ENCODE measurements at places on chromosomes 6 and 20.

DNA sequence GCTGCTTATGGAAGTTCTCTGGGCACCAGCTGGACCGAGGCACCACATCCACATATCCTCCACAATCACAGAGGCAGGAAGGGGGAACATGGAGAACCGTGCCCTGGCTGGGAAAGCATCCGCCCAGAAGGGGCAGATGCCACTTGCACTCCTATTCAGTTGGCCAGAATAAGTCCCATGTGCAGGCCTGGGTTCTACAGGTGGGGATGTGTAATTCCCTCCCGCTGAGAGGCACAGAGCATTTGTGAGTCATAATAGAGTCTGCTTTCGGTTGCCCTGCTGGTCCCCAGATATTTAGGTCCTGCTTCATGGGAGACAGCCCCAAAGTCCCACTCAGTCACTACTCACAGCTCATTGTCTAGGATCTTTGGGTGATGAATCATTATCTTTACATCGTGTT lies 104.0 kb downstream of the PHACTR3 start:
- DNase-seq, result no peak

- no peak for DNase-seq
These were observed 172.1 kb downstream of the MTFR2 start for GRCh38 chr6:136077834-136078576.

GRCh38 chr6:79710127-79710526 lies 79.0 kb downstream of the SH3BGRL2 start:
- DNase-seq, result no peak

DNA sequence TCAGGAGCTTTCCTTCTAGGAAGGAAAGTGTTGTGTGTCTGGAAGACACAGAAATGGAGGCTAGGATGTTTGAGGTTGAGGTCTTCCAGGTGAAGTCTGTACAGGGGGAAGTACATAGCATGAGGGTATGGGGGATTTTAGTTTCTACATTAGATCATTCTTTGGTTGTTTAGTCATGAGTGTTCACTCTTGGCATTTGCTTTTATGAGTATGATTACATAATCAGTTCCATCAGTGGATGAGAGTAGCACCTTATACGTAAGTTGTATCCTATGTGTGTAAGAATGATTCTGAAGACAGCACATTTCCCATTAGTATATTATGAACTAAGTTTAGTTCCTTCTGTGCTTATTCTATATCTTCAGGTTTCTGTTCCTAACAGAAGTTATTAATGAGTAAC lies 1.9 kb downstream of the CDYL start:
- DNase-seq, result no peak

GRCh38 chr6:107555449-107555848 lies 65.5 kb downstream of the SOBP start:
- DNase-seq, result peak; percentile 88

DNA sequence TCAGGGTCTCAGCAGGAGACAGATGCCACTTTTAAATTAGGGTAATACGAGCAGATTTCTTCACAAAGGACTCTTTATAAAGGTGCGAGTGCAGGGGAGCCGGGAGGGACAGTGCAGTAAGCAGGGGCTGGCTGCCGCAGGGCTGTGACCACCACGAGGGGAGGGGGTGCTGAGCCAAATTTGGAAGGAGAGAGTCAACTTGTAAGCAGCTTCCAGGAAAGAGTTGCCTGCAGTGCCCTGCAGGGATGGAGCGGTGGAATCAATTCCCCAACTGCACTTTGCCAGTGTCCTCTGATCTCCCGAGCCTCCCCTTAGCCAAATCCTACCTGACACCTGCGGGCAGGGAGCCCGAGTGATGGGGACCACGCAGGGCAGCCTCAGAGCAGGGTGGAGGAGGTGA lies 13.9 kb upstream of the CCDC167 start:
- no peak for DNase-seq

DNA sequence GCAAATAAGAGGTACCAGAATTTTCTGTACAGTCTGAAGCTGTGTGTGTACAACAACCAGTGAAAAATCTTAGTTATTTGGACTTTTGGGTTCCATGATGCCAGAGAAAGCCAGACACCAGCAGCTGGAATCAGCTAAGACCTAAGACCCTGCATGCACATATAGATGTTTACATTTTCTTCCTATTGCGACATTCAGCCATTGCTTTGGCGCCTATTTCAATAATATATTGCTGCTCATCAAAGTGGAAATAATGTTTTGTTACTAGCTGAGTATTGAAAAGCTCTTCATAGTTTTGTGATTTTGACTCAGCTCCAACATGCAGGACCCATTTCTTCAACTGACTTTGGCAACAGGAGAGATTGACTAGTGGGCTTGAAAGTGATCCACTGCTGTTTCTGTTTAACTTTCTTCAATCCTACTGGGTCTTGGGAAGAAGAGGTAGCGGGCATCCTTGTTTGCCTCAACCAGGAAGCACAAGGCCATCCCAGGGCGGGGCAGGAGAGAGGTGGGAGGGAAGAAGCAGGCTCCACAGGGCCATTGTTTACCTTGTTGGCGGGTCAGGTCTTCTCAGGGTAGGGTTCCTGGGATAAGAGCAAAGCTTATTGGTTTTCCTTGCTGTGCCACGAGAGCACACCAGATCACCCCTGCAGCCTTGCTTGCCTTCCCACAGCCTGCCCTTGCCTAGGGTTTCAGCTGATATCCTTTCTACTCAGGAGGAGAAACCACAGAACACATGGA lies 101.3 kb upstream of the ESR1 start:
- no peak for DNase-seq

GRCh38 chr6:142183351-142183750 lies 36.3 kb downstream of the VTA1 start:
- DNase-seq, result no peak

DNA sequence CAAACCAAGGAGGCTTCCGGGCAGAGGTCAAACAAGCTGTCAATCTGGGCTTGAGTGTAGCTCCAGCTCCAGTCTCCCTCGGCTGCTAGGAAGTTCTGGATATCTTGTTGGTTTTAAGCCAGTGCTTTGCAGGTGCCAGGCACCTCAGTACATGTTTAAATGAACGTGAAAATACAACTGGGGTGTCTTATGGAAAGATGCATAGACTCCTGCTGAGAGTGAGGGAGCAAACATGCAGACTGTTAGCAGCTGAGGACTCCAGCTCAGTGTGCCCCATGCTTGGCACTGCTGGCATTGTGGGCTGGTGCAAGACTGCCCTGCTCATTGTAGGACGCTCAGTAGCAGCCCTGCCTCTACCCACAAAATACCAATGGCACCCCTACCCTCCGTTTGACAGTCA lies 28.5 kb downstream of the ERMARD start:
- DNase-seq, result no peak

- no peak for DNase-seq
These were observed 11.4 kb upstream of the SOX12 start for GRCh38 chr20:313948-314347.

DNA sequence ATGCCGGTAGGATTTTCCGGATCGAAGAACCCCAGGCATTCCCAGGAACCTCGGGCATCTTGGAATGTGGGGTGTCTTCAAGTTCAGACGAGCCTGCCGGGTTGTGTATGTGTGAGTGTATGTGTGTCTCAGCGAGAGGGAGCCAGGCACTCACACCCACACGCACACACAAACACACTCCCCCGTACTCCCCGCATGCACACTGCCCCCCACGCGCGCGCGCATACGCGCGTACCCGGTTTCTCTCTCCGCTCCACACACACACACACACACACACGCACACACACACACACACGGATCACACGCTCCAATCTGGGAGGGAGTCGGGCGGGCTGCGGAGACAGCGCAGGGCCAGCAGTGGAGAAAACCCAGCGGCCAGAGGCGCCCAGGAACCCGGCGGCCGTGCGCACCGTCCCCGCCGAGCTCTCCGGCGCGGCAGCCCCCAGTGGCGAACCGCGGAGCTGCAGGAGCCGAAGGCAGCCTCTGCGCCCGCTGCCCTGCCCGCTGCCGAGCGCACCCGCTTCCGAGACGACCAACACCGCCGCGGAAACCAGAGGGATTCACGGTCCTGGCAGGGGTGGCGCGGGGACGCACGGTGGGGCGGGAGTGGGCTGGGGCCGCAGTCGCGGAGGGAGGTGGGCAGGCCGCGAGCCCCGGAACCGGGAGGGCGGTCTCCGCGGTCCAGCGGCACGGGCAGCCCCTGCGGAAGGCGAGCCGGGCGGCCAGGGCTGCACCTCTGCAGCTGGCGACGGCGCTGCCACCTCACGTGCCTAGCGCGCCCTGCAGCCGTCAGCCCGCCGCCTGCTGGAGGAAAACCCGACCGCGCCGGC lies at the start of gene LRFN2:
Gene LRFN2, minus strand, starts transcription at position 125 of the 830 bp plus-strand sequence.
- peak; percentile 94 for DNase-seq

- DNase-seq, result no peak
These were observed 8.7 kb downstream of the DNAAF9 start for GRCh38 chr20:3398681-3399252.

- DNase-seq, result no peak
These were observed 186.2 kb upstream of the GJE1 start for GRCh38 chr6:141946502-141946901.

DNA sequence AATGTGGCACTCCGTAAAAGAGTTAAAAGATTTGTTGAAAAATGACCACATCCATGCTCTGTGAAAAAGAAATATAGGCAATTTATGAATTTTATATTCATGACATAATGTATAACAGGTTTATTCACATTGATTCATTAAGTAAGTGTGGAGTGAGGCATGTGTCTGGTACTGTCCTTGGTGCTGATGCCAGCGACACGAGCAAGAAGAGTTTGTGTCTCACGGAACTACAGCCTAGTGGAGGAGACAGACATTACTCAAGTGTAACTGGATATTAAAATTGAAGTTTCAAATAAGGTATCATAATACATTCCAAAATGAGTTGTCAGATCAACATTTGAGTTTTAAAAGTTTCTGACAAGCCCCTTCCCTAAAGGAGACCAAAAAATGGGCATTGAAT lies 158.2 kb upstream of the PRND start:
- peak; percentile 64 for DNase-seq

DNA sequence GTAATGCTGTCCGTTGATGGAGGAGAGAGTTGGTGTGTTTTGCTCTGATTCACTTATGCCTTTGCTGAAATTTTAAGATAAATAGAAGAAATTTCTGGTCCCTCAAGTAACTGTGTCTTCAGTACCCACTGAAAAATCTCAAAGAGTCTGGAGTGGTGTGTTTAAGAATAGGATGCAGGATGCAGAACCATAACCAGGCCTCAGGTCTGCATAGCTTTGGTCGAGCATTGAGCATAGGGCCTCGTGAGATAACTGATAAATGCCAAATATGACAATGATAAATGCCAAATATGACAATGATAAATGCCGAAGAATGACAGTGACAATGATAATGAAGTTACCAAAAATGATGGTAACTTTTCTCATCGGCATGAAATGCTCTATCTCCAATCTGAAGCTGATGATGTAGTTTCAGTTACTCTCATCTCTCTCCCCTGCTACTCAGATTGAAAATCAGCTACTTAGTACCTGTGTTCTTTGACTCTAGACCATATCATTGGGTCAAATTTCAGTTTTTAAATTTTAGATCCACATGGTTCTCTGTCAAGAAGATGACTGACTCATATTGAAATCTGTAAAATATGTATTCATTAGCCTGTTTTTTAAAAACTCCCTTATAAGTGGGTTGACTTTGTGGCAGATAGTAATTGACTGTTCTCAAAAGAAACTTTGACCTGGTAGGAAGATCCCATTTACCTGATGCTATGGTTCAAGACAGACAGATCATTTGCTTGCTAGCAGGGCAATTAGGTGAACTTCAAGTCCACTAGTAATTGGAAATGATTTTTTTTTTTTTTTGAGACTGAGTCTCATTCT lies 96.6 kb downstream of the SLC16A10 start:
- DNase-seq, result no peak

DNA sequence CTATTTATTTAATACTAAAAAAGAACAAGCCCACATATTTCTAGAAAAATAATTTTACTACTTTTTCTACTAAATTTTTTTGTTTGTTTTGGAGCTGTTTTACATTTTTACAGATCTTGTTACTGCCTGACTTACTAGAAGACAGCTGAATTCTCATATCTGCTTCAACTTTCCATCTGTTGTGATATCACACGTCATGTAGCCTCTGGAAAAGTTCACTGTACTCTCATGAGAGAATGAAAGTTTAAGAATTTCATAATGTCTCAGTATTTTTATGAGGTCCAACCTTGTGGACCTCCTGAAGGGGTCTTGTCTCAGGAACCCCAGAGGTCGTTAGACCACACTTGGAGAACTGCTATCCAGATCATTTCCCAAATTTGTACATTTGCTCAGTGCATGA lies 81.7 kb upstream of the MTHFD1L start:
- no peak for DNase-seq

- no peak for DNase-seq
These were observed 19.1 kb upstream of the AAR2 start for GRCh38 chr20:36217226-36217625.

- DNase-seq, result no peak
These were observed 247.7 kb downstream of the GMDS start for GRCh38 chr6:1997702-1998101.

- peak; percentile 84 for DNase-seq
These were observed 7.7 kb downstream of the NRN1 start for GRCh38 chr6:5998711-5999687.

- no peak for DNase-seq
These were observed 242.4 kb downstream of the OGFRL1 start for GRCh38 chr6:71531006-71531405.

GRCh38 chr20:57433657-57434389 lies 42.6 kb downstream of the RBM38 start:
- DNase-seq, result no peak

DNA sequence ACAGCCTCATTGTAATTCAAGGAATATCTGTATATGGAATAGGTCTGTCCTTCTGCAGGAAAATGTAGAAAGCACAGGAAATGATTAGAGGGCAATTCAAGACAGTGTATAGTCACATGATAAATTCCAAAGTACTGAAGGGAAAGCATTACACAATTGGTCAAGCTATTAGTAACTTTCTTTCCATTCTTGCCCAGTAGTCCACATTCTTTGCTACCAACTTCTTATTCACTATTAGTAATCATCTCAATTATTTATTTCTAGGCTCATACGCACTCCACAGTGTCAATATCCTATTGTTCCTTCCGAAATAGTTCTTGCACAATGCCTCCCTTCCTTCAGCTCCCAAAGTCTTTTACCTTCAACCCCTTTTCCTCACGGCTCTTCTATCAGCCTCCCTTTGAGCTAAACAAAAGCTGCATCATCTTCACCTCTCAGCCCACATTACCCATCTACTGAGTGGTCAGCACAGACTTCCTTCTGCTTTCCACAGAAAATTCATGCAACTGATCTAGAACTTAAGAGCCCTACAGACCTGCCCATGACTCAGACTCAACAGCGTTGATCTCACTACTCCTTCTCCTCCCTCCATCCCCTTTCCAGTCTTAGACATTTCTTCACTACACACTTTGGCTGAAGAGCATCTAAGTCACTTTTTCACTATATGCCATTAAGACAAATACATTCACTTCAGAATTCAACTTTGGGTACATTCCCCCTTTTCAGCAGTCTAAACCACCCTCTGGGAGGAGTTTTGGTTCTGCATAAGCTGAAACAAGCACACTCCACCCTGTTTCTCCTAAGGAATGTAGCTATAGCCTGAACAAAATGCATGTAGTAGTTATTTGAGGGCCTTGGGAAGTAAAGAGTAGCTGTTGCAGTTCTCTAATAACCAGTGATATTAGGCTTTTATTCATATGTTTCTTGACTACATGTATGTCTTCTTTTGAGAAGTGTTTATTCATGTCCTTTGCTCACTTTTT lies 157.9 kb downstream of the KIF16B start:
- DNase-seq, result no peak

- peak; percentile 70 for DNase-seq
These were observed 8.8 kb upstream of the CEP85L start for GRCh38 chr6:118660218-118660569.

GRCh38 chr6:165717732-165718465 lies 54.9 kb upstream of the PDE10A start:
- DNase-seq, result no peak
